Right renal pelvis (tissue), 4 donors: ENCODE measurements at places on chromosomes 6 and 20. TPM values are rescaled to one million over a fixed set of nuclear protein-coding genes. Genes with fewer than 3 reads are reported as not detected.
A peak's percentile ranks its signal among the peaks of the same experiment; 100 is the strongest.

- no peak for DNase-seq
Observed at GRCh38 chr6:107629548-107630129, 139.7 kb downstream of the SOBP start.

- DNase-seq, result no peak
Observed at GRCh38 chr20:45487231-45487635, 17.7 kb downstream of the WFDC2 start.

- no peak for DNase-seq
Observed at GRCh38 chr6:42049948-42050296, 402 bp upstream of the TAF8 start.

DNA sequence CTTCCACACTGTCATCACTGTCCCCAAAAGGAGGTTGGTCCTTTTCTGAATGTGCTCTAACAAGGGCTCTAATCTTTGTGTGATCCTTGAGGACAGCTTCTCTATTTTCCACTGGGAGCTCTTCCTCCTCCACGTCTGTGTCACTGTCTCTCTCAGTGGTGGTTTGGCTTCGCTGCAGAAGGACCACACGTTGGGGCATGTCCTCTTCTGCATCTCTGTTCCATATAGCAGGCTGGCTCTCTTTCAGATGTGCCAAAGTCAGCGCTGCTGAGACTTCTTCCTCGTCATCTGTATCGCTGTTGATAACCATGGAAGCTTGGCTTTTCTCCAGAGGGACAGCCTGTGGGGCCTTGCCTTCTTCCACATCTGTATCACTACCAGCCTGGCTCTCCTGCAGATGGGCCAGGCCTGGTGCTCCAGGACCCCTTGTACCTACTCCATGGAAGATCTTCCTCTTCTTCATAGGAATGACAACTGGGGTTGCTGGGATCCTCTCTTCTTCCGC is 4.6 kb downstream of the MDC1 start:
- DNase-seq, result no peak

- DNase-seq, result peak; percentile 1
Observed at GRCh38 chr20:1062334-1063010, 55.9 kb upstream of the PSMF1 start.

DNA sequence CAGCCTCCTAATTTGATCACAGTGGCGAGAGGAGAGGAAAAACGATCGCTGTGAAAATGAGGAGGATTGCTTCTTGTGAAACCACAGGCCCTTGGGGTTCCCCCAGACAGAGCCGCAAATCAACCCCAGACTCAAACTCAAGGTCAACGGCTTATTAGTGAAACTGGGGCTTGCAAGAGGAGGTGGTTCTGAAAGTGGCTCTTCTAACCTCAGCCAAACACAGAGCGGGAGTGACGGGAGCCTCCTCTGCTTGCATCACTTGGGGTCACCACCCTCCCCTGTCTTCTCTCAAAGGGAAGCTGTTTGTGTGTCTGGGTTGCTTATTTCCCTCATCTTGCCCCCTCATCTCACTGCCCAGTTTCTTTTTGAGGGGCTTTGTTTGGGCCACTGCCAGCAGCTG is 28.7 kb downstream of the SAYSD1 start:
- no peak for DNase-seq

- no peak for DNase-seq
Observed at GRCh38 chr6:159126590-159126989, 42.6 kb upstream of the FNDC1 start.

GRCh38 chr20:47361057-47361915 is 4.8 kb upstream of the ZMYND8 start:
- DNase-seq, result no peak

- no peak for DNase-seq
Observed at GRCh38 chr20:48102076-48102787, 317.0 kb upstream of the SULF2 start.

- no peak for DNase-seq
Observed at GRCh38 chr6:53888931-53889330, 94.1 kb downstream of the LRRC1 start.

DNA sequence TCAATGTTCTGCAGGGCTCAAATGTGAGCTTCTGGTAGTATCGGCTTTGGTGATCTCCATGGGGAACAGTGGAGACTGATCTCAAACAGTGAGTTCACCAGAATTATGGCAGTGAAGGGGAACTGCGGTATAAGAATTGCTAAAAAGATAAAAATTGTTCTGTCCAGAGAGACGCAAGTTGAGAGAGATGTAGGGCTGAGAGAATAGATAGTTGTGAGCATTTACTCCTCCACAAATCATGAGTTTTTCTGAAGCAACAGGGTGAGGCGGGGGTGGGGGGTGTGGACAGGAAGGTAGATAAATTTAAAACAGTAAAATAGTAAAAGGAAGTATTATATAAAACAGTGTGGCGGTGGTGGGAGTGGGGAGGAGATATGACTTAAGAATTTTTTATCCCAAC is 98.6 kb upstream of the NEDD9 start:
- DNase-seq, result no peak

GRCh38 chr6:47242483-47243386 is 67.0 kb downstream of the TNFRSF21 start:
- DNase-seq, result peak; percentile 77

DNA sequence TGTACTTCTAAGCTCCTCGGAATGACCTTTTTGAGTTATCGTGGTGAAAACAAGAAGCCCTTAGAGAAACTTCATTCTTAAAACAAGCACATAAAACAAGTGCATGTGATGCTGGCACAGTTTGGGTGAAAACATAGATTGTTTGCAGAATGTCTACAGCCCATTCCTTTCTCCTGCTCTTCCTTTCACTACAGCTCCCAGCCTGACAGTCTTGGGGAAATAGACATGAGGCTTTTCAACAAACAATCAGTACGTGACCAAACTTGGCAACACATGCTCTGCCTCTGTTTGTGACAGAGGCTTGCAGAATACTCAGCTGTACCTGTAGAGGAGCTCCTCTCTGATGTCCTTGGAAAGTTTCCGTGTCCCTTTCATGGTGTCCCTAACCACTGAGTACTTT is 321.6 kb downstream of the ZFAND3 start:
- DNase-seq, result no peak

DNA sequence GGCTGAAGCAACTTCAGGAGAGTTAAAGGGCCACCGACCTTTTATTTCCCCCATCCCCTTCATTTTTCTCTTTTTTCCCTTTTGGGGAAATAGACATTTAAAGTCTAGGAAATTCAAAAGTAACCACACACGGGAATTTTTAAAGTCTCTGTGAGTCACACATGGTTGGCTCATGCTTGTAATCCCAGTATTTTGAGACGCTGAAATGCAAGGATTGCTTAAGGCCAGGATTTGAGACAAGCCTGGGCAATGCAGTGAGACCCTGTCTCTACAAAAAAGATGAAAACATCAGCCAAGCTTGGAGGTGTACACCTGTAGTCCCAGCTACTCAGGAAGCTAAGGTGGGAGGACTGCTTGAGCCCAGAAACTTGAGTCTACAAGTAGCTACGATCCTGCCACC is 34.2 kb downstream of the KATNA1 start:
- no peak for DNase-seq

GRCh38 chr20:44206132-44206531 is 4.4 kb downstream of the OSER1 start:
- no peak for DNase-seq

- DNase-seq, result peak; percentile 36
Observed at GRCh38 chr20:7371518-7372163, 568.6 kb downstream of the HAO1 start.

GRCh38 chr6:43989581-43990146 is 137.6 kb downstream of the MRPL14 start:
- no peak for DNase-seq

GRCh38 chr6:87070741-87071140 is 24.2 kb downstream of the CGA start:
- DNase-seq, result no peak

GRCh38 chr6:128491100-128491581 is 29.3 kb downstream of the PTPRK start:
- DNase-seq, result no peak

DNA sequence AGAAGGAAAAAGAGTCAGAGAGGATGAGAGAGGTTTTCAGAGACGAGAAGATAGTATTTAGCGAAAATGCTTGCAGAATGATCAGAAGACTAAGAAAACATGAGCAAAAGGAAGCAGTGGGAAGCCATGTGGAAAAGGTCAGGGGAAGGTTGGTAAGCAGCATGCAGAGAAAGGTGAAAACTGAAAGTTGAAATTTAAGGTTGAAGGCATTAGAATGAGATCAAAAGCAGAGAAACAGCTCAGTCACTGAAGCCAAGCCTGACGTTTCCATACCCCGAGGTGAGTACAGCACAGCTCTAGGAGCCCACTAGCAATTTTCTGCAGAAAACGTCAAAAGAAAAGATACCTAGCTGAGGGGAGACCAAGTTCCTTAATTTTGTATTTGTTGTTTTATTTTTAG is 19.1 kb upstream of the TFB1M start:
- DNase-seq, result no peak

DNA sequence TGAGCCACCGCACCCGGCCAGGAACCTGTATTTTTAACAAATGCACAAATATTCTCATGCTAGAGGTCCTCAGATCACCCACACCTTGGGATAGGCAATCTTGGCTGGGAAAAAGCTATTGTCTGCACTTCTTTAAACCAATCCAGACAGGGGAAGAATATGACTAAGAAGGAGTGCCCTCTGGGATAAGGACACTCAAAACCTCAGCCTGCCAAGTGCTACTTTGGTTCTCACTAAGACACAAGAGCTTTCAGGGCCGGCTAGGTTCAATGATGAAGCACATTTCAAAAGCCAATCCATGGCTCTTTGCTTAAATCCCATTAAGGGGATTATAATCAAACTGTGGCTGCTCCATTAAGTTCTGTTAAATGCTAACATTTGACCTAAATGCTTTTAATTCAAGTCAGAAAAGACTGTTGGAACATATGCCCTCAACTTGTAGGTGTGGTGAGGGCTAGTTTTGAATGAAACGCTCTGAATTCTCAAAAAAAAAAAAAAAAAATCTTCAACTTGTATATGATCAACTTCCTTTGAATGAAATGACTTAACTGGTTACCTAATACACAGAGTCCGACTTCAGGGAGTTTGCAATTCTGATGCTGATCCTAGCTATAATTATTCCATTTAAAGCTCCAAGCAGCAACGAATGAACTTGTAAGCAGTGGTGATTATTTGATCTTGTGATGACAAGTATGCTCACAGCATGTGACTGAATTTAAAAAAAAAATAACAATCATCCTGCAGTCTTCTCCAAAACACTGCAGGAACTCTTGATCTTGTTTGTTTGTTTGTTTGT is 56.6 kb downstream of the SLC23A2 start:
- DNase-seq, result no peak

GRCh38 chr6:105624021-105624420 is 221.1 kb upstream of the PREP start:
- DNase-seq, result no peak

DNA sequence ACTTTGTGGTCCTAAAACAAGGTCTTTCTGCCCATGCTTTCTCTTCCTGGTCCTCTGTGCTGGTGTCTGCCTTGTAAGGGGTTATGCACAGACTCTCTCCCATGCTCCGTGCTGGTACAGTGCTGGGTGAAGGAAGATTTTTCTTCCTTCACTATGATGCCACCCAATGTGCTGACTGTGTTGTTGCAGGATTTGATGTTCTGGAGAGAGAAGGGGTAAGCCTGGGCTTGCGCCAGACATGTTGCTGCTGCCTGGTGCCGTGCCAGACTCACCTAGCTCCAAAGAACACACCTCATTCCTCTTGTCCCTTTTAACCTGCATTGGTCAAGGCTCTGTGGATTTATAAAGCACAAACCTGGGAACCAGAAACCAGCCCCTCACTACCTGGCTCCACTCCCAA is 28.4 kb upstream of the ARMH2 start:
- no peak for DNase-seq

DNA sequence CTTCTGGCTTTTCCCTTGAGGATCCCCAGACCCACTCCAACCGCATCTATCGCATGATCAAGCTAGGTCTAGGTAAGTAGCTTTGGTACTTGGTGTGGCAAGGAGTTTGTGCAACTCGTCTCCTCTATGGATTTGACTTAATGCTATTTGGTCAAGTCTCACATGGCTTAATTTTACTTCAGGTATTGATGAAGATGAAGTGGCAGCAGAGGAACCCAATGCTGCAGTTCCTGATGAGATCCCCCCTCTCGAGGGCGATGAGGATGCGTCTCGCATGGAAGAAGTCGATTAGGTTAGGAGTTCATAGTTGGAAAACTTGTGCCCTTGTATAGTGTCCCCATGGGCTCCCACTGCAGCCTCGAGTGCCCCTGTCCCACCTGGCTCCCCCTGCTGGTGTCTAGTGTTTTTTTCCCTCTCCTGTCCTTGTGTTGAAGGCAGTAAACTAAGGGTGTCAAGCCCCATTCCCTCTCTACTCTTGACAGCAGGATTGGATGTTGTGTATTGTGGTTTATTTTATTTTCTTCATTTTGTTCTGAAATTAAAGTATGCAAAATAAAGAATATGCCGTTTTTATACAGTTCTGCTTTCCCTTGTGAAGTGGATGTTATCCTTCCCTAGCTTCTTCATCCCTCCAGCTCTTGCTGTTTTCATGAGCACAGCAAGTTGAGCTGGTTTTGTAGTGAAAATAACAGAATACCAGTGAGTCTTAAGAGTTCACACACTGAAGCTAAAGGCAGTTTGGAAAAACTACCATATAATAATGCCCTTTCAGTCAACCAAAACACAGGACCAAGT is 3.8 kb downstream of the SLC35B2 start:
- DNase-seq, result no peak

DNA sequence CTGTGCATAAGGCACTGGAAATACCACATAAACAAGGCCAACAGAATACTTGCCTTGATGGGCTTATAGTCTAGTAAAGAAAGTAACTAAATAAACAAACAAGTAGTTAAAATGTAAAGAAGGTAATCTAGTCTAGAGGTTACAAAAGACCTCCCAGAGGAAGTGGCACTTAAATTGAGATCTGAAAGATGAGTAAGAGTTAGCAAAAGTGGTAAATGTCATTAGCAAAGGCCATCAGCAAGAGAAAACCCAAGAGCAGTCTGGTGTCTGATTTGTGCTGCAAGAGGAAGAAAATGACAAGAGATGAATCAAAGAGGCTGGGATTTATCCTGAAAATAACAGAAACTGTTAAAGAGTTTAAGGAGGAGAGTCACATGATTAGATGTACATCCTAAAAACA is 96.6 kb upstream of the SMLR1 start:
- DNase-seq, result no peak

DNA sequence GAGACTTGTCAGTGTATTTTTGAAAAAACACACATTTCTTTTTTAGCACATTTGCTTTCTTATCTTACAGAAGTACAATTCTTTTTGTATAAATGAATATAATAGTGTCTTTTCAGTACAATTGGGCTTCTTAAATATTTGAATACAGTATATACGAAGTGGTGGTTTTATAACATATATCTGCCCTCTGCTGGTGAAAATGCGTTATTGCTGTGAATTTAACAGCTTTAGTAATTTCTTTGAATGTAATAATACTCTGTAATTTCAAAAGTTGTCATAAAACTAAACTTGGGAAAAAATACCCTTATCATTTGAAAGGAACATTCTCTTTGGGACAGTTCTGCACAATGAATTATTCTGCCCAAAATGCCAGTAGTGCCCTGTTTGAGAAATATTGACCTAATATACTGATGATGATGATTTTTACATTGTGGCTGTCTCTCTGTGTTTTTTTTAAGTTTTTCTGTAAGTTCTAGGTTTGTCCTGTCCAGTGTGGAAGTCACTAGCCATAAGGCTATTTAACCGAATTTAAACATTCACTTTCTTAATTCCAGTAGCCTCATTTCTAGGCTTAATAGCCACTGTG is 19.0 kb downstream of the SMAP1 start:
- DNase-seq, result no peak

TBC1D22B gene
- polyA plus RNA-seq, result 14.7 TPM

GSTA4 gene
- 129 TPM for polyA plus RNA-seq

ADGRF1 gene
- polyA plus RNA-seq, result 61.3 TPM

SNX5 gene
- polyA plus RNA-seq, result 202 TPM

TULP1 gene
- 2.9 TPM for polyA plus RNA-seq

PABPC1L gene
- polyA plus RNA-seq, result 37.0 TPM

SIRPB1 gene
- polyA plus RNA-seq, result 2.3 TPM

CST2 gene
- polyA plus RNA-seq, result not detected

EYA4 gene
- 17.3 TPM for polyA plus RNA-seq

TTK gene
- 20.2 TPM for polyA plus RNA-seq
